ENCODE measurements at places on chromosomes 13 and 19.

DNA sequence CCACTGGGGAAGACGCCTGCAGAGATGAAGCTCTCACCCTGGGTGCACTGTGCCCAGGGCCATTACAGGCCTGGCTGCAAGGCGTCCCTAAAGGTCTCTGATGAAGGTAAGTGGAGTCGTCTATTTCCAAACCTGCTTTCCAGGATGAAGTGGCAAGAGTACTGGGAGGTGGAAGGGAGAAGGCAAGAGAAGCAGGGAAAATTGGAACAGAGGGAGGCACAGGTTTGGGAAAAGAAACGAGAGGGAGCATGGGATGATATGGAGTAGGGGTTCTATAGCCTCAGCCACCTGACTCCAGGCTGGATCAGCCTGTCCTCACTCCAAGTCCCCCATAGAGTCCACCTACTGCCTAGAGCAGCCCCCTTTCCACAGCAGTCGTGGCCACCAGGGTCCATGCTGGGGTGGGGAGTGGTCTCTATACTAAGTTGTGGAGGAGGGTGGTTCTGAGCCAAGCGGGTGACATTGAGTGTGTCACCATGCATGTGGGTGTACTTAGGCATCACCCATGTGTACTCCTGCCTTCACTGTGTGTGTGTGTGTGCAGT lies at the start of gene OR10H5:
Gene OR10H5 (plus strand): TSS at position 51 of the 545 bp plus-strand sequence. CDS start 6,388 bp downstream, outside the sequence.
- no peak for DNase-seq

DNA sequence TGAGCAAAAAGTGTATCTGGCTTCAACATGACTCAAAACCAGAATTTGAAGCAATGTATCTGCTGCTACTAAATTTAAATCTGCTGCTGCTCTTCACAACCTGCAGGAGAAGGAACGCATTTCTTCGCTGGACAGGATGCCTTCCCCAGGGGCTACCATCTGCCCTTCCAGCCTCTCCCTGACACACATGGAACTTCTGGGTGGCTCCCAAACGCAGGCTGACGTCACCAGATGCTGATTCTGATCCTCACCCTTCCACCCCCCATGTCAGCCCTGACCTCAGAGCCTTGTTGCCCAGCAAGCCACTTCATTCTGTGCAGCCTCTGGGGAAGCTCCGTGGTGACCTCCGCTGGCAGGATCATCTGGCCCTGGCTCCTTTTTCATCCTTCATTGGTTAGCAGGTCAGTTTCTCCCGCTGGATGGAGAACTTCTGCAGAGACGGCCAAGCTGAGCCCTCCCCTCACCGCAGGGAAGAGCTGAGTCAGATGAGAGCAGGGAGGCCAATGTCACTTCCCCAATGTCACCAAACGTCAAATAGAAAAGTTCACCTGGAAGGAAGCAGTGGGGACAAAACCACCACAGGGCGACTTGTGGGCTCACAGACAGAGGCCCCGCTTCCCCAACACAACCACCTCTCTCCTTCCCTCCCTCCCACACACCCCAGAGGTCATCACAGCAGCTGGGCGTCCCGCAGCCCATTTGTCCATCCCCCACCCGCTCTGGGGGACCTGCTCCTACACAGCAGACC lies 14.0 kb upstream of the RAB20 start:
- DNase-seq, result no peak

- DNase-seq, result no peak
These were observed 234.3 kb upstream of the STARD13 start for GRCh38 chr13:33519561-33520467.

DNA sequence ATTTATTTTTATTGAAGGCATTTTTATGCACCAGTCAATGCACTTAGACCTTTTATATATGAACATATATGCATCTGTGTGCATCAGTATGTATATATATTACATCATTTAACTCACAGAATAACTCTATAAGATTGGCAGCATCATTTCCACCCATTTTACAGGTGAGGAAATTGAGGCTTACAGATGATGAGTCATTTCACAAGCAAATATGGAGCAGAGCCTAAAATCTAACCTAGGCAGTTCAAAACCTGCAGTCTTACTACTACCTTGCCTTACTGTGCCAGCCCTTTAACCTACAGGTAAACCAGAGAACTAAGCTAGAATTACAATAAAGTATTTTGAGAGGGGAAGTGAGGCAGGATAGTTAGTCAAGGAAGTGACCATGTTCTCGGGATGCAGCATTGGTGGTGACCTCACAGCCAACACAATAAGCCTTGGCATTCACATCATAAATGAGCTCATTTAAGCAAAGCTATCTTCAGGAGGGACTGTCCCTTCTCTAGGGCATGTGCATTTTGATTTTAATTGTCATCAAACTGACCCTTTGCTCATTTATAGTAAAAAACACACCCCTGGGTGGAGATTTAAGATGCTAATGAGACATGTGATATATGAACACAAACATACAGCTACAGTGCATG lies 274.3 kb downstream of the DCLK1 start:
- no peak for DNase-seq

- no peak for DNase-seq
These were observed 18.0 kb upstream of the EVI5L start for GRCh38 chr19:7811989-7812388.

DNA sequence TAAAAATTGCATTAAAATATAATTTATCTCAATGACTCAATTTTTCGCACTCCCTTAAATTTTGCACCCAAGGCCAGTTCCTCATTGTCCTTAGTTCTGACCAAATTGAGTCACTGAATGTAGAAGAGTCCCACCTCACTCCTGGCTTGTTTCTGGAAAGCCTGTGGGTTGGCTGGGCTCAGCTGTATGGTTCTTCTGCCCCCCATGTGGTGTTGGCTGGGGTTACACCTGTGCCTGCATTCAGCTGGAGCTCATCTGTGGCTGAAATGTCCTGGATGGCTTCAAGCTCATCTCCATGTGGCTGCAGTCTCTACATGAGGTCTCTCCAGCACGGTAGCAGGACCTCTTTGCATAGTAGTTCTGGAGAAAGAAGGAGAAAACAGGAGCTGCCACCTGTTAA lies 7.2 kb upstream of the IRGC start:
- no peak for DNase-seq

DNA sequence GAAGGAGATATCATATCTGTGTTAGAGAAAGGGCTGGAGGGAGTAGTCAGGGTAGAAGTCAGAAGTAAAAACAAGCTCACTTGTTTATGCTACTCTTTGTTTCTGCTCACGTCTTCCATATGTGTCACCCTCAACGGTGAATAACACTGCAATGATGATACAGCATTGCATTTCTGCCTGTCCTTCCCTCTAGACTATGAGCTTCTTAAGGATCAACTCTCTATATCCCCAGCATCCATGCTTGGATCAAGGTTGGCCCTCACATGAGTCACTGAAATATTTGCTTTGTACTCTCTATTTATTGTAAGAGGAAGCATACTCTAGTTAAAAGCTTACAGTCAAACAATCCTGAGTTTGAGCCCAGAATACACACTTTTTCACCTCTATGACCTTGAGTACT lies 406.0 kb downstream of the RFC3 start:
- DNase-seq, result no peak

- DNase-seq, result no peak
These were observed 150.4 kb upstream of the RXFP2 start for GRCh38 chr13:31588893-31589292.

DNA sequence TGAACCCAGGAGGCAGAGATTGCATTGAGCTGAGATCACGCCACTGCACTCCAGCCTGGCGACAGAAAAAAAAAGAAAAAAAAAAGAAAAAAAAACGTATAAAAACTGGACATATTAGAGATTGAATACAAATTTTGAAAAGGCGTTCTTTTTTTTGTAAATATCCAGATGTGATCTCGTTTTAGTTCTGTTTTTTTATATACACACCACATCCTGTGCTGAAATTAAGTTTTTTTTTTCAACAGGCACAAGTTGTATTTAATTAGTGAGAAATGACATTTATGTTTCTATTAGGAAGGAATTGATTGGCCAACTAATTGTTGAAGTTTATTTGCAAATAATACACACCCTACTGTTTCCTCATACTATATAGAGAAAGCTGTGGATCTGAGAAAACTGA lies 3.6 kb downstream of the CDADC1 start:
- DNase-seq, result no peak

DNA sequence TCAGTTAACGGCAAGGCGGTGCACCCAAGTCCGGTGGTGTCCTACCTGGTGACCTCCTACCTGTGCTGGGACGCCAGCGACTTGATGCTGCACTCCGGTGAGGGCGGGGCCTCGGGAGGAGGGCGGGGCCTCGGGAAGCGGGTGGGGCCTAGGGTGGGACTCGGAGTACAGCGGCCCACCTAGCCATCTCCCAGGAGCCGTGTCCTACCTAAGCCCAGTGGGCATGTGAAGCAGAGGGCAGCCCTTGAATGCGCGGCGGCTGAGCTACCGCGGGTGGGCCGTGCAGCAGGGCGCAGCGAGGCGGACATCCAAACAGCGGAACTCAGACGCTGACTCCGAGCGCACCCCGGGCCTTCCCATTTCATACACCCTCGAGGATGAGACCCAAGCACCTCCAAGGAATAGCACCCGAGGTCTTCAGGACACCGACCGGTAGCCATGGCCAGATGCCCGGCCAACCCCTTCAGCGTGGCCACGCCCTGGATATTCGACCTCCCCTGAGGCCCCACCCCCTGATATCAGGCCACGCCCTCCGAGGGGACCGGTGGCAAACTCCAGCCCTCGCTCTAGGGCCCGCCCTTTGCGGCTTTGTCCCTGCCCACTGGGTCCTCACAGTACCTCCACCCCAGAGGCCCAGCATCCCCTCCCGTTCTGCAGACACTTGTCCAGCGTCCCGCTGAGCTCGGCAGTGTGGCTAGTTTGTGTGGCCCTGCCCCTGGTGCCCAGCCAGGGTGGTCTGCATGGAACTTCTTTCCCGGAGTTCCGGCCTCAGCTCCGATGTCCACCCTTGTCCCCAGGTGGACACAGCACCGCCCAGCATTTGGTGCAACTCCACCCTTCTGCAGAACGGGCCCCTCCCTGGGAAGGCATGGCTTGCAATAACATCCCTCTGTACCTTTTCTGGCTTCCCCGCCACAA lies 5.4 kb downstream of the KLK1 start:
- no peak for DNase-seq
